ENCODE measurements at places on chromosomes 11 and 22.
A peak's percentile ranks its signal among the peaks of the same experiment; 100 is the strongest.

DNA sequence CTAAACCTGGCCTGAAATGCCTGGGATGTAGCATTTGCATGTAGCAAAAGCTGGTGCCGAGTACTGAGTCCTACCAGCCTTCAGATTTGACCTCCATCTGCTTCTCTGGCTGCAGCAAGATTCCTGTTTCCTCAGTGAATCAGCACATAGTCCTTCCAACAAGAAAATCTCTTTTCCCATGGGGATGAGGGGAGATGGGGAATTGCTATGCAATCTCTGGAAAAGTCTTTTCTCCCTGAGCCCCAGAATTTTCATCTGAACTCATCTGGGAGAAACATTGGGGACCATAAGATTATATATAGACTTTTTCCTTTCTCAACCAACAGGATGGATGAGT lies 32.0 kb upstream of the YWHAH start:
- DNase-seq: no peak

DNA sequence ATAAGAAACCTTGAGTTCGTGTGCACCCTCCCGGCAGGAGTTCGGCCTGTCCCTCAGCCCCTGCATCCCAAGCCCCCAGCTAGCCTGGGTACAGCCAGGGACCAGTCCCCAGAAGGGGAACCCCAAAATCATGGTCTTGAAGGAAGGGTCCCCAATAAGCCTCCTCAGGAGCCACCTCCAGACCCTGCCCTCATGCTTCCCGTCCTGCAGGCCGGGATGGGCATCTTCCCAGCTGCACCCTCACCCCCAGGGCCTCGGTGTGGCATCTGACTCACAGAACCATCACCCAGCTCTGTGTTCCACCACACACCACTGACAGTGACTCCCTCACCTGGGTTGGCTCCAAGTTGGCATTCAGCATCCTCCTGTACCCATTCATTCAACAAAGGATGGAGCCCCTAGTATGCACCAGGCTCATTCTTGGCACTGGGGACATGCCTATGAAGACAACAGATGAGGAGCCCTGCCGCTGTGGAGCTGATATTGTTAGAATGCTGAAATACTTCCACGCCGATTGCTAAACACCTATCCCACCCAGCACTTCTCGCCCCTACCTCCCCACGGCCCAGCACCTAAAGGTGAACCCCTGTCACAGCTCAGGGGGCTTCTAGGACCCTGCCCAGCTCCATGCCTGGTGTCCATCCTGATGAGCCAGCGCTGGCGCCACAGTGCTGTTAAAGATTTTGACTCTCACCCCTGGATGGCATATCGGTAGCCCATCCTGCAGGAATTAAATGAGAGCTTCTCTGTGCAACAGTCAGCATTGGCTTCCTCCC lies 77.8 kb downstream of the BUD13 start:
- DNase-seq: no peak

GRCh38 chr11:18071098-18071705 lies 25.1 kb upstream of the TPH1 start:
- DNase-seq: no peak

DNA sequence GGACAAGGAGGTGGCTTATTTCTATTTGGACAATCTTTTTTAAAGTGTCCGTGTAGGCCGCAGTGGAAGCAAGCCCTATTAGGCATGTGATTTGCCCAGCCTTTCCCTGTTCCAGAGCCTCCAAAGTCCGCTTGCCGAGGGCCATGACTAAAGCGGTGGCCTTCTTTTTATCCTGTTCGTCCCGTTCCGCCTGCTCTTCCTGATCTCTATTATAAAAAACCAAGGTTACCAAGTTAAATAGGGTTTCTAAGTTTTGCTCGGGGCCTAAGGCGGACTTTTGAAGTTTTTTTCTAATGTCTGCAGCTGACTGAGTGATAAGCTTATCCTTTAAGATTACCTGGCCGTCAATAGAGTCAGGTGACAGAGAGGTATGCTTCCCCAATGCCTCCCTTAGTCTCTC lies 21.6 kb upstream of the MUC15 start:
- no peak for DNase-seq

DNA sequence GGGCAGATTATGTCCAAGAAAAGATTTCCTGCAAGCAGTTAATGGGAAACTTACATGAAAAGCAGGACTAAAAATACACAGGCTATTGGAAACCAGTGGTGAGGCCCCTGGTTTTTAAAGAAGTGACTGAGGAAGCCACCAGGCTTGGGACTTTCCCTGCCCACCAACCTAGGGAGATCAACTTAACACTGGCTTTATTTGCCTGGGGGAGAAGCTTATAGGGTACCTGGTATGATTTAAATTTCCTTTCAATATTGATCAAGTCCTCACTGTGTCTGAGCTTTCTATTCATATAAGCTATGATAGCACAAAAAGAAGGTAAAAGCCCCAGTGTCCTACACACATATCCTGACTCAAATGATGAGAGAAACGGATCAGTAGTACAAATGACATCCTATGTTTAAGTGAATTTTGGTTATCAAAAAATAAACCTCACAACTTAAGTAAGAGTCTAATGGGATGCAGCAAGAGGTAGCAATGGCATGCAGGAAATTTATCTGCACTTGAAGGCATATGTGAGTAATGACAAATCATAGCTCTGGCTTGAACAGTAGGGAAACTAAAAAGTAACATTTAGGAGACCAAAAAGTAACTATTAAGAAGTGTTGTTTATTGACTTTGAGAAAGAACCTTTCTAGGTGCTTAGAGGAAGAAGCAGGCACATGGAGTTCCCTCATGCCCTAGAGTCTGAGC lies 85.3 kb downstream of the GAB2 start:
- DNase-seq: no peak

GRCh38 chr22:47374901-47375575 lies 612.6 kb downstream of the TBC1D22A start:
- no peak for DNase-seq

- no peak for DNase-seq
Measured at GRCh38 chr11:111539426-111540113, 950 bp upstream of the LAYN start.

- no peak for DNase-seq
Measured at GRCh38 chr22:47155131-47155885, 392.9 kb downstream of the TBC1D22A start.

DNA sequence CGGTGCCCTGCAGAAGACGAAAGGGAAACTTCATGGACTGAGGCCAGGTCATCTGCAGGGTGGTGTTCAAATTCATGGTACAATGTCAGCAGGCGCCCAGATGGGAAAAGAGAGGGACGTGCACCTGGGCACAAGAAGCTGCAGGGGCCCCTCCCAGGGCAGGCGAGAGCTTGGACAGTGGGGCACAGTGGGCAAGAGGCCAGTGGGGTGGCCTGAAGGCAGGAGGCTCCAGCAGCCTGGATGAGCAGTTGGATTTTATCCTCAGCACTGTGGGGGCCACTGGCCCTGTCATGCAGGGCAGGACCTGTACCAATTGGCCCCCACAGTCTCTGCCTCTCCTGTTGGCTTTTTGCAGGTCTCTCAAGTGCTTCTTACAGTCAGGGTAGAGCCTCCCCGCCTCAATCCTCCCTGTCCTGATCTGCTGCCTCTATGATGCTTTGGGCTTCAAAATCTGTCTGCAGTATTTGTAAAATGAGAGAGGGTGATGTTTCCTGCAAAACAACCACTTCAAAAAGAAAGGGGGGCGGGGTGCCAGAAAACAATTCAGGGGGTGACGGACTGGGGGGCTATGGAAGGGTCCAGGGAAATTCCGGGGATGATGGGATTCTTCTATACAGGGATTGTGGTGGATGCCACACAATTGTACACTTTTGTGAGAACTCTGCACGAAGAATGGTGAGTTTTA lies 1.7 kb upstream of the BID start:
- DNase-seq: no peak

DNA sequence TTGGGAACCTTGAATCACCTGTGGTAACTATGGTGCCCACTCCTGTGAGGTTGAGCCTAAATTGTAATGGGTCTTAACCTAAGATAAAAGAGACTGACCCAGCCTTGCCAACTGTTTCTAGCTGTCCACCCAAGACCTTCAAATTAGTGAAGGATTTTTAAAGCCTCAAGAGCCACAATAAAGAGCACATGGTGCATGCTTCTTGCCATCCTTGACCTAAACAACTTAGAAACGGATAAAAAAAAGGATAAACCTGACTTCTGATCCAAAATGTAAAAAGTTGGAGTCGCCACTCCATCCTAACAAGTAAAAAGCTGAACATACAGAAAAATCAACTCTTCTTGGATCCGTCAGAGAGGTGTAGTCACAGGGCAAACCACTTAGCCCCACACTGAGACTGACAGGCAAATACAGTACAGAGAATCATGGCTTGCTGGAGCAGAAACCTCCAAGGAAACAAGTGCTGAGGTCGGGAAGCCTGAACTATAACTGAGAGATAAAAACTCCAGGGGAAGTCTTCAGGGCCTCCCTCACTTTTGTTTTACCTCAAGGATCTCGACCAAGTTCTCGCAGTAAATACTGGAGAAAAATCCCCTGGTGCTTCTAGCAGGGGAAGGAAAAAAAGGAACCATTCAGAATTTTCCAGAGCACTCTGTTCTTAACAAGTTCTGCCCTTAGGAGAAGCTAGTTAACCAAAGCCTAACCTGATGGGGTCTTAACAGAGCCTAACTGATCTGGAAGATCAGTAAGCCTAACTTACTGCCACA lies 16.3 kb downstream of the ENTHD1 start:
- no peak for DNase-seq

- no peak for DNase-seq
Measured at GRCh38 chr11:129202646-129203045, 10.5 kb upstream of the ARHGAP32 start.

DNA sequence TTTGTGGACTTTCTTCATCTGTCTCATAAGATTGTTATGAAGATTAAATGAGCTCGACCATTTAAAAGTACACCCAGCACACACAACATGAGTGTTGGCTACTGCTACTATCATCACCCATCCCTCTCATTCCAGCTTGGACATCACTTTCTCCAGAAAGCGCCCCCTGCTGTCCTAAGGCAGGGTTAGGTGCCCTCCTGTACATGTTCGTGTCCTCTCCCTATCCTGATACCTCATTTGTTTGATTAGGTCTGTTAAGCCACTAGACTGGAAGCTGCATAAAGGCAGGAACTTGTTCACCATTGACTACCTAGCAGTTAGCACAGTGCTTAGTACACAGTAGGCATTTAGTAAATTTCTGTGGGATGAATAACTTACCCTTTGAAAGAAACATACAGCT lies 85.5 kb downstream of the ENTHD1 start:
- DNase-seq: peak; percentile 12

DNA sequence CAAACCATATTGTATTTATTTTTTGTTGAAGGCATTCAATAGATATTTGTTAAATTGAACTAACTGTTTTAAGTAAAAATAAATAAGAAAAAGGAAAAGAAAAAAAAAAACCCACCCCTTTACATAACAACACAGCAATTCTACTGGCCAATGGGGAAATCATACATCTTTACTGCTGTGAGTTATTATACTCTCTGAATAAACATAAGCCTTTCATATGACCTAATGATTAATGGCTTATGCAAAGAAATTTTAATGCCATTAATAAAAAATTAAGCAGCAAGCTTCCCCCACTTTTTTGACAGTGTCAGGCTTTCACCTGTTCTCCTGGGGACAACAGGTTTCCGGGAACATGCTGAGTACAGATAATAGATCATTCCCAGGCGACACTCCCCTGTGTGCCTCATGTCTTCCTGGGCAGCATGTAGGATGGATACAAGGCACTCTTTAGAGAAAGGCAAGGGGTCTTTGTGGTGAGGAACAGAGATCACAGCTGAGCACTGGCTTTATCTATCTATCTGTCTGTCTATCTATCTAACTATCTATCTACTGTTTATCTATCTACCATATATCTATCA lies 676.0 kb downstream of the NTM start:
- no peak for DNase-seq

DNA sequence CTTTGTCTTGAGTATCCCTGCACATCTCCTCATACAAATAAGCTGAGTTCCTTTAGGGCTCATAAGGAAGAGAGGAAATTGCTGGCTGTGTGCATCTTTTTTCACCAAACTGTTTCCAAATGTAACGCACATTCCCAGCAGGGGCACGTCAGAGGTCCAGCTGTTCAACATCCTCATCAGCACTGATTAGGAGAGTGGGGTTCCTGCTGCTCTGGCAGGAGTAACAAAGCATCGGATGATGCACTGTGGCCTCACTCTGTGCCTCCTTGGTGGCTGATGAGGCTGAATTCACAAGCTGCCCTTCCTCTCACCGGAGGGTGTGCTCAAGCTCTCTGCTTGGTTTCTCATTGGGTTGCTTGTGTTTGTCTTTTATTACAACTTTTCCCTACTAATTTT lies 35.5 kb upstream of the SLC25A1 start:
- DNase-seq: no peak

GRCh38 chr11:35511666-35512065 lies 13.8 kb downstream of the PAMR1 start:
- DNase-seq: peak; percentile 15
